ENCODE measurements at places on chromosomes 1 and 21.

- DNase-seq: no peak
Measured at GRCh38 chr1:96475903-96476302, 245.7 kb upstream of the PTBP2 start.

DNA sequence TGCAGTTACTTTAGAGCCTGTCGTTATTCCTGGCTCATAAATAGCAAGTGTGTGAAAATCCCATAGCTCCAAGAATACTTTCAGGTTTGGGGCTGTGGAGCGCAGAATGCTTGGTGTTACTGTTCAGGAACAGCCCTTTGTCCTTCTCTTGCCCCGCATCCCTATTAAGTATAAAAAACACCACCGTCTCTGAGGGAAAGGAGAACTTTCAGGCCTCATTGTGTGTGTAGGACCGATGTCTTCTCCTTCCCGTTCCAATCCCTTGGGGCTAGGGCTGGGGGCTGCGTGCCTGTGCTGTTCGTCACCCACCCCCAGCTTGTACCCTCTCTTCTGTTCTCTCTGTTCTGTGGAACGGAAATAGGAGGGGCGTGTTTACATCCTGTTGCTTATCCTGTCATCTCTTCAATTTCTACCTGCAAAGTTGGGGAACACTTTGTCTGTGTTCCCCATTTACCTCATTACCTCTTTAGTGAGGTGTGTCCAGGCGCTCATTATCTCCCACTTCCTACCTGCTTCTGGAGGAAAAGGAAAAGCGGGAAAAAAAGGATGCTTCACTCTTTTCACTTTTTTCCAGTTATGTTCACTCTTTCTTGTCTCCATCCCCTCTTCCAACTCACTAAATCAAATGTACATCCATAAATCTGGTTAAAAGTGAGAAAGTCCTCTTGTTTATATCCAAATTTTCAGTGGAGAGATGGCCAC lies 788 bp upstream of the TXNIP start:
- DNase-seq: peak; percentile 42

- no peak for DNase-seq
Measured at GRCh38 chr1:109630898-109631512, 11.4 kb downstream of the AMPD2 start.

GRCh38 chr1:160083968-160084770 lies 2.8 kb downstream of the KCNJ9 start:
- DNase-seq: no peak

GRCh38 chr1:59290193-59290949 lies 6.5 kb upstream of the FGGY start:
- DNase-seq: no peak

GRCh38 chr21:44887807-44888580 lies 14.5 kb upstream of the PTTG1IP start:
- DNase-seq: no peak

GRCh38 chr1:14552246-14552965 lies 46.1 kb upstream of the KAZN start:
- DNase-seq: peak; percentile 17

DNA sequence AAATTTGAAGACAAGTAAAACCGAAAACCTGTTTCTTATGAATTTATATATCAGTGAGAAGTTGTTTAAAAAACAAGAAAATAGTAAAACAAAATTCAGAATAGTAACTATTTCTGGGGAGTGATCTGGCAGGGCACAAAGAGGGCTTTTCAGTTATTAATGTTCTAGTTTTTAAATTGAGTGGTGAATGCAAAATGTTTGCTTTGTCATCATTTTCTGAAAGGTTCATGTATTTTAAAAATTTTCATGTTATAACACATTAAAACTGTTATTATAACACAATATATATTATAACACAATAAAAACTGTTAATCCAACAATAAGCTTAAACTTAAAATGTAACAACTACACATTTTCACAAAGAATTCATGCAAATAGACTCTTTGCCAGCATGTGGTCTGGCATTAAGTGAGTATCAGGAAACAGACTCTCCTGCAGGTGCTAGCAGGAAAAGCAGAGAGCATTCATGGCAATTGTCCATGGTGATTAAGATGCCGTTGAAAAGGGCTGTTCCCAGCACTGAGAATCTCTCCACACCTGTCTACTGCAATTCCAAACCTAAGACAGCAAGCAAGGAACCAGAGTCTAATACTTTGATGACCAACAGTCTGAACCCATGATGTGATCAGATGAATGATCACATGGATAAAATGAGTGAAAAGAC lies 204.9 kb downstream of the TBX15 start:
- no peak for DNase-seq

GRCh38 chr1:159800177-159800930 lies 1.8 kb upstream of the FCRL6 start:
- DNase-seq: no peak

DNA sequence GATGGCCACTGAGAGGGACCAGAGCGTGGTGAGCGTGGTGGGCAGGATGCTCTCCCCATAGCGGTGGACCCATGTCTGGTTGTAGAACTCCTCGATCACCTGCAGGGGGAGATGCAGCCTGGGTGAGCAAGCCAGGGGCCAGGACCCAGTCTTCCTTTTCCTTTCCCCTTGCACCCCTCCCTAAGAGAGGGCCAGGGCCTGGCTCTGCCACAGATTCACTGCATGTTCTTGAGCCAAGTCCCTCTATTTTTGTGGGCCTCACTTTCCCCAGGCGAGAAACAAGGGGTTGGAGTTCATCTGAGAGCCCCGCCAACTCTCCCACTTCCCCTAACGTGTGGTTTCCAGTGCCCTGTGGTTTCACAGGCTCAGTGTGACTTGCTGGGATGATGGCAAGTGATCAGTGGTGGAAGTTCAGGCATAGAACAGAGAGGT lies 27.5 kb downstream of the SLC2A1 start:
- DNase-seq: peak; percentile 30

Measured in substantia nigra (tissue), 51 donors.